Right renal cortex interstitium (tissue), 3 donors: ENCODE measurements at places on chromosomes 6 and 20.

DNA sequence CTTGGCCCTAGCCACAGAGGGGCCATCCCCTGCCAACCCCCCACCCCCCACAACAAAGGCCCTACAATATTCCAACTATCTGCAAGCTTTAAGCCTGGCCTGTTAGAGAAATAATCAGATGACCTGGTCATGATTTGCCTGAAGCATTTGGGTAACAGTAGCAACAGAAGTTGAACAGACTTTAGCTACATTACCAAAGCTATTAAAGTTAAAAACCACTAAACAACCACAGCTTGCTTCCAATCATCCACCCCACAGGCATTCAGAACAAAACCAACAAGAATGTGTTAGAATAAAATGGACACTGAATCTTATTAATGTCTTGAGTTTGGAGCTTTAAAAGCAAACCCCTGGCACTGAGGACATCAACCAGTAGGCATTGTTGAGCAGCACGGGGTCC, 250.9 kb downstream of the LRFN2 start:
- DNase-seq = no peak

DNA sequence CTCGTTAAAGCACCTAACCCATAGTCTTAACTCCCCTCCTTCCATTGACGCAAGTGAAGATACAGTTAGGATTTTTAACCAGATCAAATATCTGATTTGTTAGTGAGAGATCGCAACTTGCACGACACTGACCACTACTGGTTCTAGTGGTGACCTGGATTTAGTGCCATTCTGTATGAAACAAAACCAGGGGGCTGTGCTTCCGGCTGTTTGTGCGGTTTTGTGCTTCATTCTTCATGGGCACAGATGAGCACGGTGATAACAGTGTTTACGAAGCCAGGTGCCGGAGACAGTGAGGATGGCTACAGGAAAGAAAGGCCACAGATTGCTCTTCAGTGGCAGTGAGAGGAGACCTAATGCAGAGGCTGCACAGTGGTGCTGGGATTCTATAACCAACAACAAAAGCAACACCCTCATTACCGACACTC, 75.5 kb downstream of the NOL4L start:
- DNase-seq = no peak

DNA sequence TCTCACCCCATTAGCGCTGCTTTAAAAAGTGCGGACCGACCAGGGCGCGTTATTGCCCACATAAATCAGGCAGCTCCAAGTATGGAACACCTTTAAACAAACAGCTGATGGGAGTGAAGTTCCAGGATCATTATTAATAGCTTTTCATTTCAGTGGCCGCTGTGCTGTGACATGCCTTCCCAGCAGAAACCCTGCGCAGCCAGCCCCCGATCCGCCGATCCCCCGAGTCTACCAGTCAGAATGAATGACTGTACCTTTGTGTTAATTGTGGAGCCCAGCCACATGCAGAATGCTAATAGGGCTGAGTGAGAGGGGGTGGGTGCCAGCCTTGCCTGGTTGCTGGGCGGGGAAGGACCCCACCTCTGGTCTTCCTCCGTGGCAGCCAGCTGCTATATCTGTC, 21.9 kb downstream of the CDH22 start:
- no peak for DNase-seq

- DNase-seq = no peak
These were observed 4.2 kb upstream of the RNASET2 start for GRCh38 chr6:166960609-166960978.

GRCh38 chr6:21769405-21769861, 175.9 kb downstream of the SOX4 start:
- DNase-seq = no peak

DNA sequence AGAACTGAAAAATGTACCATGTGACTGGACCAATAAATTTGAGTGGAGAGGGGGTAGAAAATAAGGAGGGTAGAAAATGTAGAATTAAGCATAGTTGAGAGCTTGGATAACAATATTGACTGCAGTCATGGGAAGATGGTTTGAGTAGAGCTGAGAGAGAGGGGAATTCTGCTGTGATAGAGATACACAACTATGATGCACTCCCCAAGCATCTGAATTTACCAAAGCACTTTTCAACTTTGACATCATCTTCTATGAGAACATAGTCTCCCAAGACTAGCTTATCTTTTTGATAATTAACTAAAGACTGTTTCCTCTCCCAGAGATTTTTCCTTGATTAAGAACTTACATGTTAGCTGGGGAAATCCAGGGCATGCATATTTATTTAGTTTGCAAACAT, 103.1 kb downstream of the TNFRSF21 start:
- no peak for DNase-seq

- DNase-seq = no peak
These were observed 136.3 kb upstream of the NEDD9 start for GRCh38 chr6:11368760-11369159.

GRCh38 chr20:50541606-50542041, 31.4 kb downstream of the PTPN1 start:
- no peak for DNase-seq

DNA sequence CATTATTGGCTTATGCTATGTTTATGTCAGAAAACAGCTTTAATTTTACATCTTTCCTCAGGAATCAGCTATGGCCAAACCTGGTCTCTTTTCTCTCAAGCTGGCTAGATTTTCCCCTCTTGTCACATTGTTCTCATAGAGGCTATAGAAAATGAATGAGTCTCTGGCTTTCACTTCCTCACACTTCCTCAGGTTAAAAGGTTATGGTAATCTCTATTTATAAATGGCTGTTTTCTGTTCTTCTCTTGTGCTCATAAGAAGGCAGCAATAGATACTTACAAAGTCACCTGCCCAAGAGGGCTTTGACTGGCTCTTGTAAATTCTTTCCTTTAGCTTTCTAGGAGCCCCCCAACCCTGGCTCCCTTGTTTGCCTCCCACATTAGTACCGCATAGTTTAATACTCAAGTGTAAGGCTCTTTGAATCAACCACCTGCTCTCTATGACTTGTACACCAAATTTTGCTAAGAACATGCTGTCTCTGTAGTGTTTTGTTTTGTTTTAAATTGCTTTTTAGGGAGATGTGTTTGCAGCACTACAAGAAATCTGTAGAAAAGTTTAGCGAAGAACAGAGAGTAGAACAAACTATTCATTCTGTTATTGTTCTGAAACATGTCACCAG, 897.4 kb upstream of the CITED2 start:
- no peak for DNase-seq

DNA sequence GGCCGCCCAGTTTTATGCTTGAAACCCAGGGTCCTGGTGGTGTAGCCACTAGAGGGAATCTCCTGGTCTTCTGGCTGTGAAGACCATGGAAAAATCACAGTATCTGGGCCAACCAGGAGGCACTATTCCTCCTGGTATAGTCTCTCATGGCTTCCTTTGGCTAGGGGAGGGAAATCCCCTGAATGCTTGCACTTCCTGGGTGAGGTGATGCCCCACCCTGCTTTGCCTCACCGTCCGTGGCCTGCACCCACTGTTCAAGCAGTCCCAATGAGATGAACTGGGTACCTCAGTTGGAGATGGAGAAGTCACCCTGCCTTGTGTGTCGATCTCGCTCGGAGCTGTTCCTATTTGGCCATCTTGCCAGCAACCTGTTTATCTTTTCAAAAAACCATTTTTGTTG, 10.1 kb upstream of the ZNF337 start:
- DNase-seq = no peak

- no peak for DNase-seq
These were observed 139.0 kb downstream of the MTHFD1L start for GRCh38 chr6:151004383-151005024.

- no peak for DNase-seq
These were observed 2.3 kb upstream of the EPB41L1 start for GRCh38 chr20:36152261-36152660.

GRCh38 chr6:137089305-137089704, 44.5 kb upstream of the IL20RA start:
- DNase-seq = no peak

DNA sequence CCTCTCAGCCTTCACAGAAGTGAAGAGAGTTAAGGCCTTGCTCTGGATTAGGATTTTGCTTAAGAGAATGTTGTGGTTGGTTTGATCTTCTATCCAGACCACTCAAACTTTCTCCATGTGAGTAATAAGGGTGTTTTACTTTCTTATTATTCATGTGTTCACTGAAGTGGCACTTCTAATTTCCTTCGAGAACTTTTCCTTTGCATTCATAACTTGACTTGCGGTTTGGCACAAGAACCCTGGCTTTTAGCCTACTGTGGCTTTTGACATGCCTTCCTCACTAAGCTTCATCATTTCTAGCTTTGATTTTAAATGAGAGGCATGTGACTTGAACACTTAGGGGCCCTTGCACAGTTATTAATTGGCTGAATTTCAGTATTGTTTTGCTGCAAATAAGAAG, 166.1 kb upstream of the OPRM1 start:
- DNase-seq = no peak

- no peak for DNase-seq
These were observed 137.0 kb downstream of the KHDC1L start for GRCh38 chr6:73088138-73088813.

GRCh38 chr6:41577356-41578216, 31.4 kb downstream of the FOXP4 start:
- DNase-seq = no peak

DNA sequence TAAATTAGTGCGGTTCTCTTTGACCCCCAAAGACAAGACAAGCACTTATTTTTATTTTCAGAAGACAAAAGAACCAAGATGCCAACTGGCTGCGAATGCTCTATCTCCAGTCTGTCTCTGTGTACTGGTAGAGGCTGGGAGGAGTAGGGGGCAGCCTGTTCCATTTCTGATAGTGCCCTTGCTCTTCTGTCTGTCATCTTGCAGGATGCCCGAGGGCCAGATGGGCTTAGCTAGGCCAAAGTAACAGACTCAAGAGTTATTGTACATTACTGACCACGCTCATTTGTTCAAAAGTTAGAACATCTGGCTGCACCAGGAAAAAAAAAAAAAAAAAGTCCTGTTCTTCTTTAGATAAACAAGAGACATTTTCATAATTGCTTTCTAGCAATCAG, 198.1 kb upstream of the UST start:
- no peak for DNase-seq

- no peak for DNase-seq
These were observed 221.3 kb downstream of the GRIK2 start for GRCh38 chr6:101614774-101615173.

GRCh38 chr6:70680396-70680795, 12.7 kb downstream of the SMAP1 start:
- DNase-seq = no peak

- no peak for DNase-seq
These were observed 272.0 kb downstream of the ADGB start for GRCh38 chr6:146870760-146871159.

DNA sequence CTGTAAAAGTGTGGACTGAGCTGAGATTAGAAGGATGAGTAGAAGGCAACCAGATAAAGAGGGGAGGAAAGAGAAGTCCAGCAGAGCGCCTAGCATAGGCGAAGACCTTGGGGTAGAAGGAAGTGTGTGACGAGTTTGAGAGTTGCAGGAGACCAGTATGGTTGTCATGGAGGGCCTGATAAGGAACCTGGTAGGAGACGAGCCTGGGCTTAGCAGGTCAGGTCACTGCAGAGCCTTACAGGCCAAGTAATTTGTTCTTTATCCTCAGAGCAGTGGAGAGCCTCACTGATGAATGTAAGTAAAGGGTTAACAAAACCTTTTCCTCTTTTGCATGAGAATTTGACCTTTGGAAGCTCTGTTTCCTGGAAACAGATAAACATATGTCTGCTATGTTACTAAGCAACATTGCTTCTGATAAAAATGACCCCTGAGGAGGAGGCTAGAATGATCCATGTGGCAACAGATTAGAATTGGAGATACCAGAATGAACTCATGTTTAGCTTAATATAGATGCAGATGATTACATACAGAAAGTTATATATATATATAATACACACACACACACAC, 2.9 kb upstream of the TMEM74B start:
- no peak for DNase-seq

GRCh38 chr6:169428532-169428931, 174.9 kb upstream of the THBS2 start:
- DNase-seq = no peak

DNA sequence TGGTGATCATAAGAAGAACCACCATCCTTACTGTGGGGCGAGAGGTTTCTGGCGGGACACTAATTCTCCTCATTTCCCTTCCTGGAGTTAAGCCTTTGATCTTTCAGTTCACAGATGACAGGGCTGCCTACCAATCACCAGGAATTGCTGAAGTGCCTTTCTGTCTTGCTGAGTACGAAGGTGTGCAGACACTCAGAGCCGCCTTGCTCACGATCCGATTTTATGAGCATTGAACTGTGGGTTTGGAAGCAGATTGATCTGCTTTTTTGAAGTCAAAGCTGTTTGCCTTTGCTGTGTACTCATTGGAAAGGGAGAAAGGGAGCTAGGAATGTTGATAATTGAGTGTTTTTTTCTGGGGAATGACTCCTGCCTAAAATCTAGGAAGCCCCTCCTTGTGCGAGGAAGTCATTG, 129.1 kb upstream of the SALL4 start:
- DNase-seq = no peak

GRCh38 chr20:64006902-64007301, 26.0 kb downstream of the PRPF6 start:
- no peak for DNase-seq

DNA sequence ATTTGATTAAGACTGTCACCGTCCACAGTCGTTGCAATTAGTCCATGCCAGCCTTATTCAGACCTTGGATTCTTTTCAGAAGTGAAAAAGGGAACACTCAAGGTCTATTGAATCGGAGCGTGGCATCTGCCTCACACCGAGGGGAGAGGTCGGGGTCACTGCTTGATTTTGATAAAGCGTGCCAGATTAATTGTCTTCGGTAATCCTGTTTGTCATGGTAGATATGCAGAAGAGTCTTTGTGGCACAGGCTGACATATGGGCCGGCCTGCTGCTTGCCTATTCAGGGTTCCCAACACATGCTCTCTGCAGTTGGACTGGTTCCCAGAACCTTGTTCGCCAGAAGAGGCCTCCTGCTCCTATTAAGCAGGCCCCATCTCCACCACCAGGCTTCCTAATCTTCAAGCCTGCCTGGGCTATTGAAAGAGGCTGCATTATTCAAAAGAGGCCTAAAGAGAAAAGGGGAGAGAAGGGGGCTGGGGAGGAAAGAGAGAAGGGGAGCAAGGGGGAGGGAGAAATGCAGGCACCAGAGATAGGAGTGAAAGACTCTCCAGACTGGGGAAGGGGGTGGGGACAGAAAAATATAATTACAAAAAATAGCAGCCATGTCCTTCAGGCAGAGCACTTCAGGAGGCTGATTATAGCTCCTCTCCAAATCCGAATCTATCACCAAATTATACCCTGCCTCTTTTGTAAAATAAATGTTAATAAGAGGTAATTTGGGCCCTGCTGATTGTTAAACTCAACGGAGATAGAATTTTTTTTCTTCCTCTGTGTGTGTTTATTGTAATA, 611.3 kb downstream of the HDGFL1 start:
- DNase-seq = no peak

- no peak for DNase-seq
These were observed 2.7 kb upstream of the EEF1A1 start for GRCh38 chr6:73523434-73524123.

- DNase-seq = no peak
These were observed 17.3 kb upstream of the KIAA1586 start for GRCh38 chr6:57029213-57029612.

GRCh38 chr6:84204011-84204410, 23.4 kb downstream of the CEP162 start:
- DNase-seq = no peak
